ENCODE measurements at places on chromosomes 3 and 15.
A peak's percentile ranks its signal among the peaks of the same experiment; 100 is the strongest.

- no peak for DNase-seq
These were observed 105.4 kb upstream of the CCDC54 start for GRCh38 chr3:107271787-107272387.

DNA sequence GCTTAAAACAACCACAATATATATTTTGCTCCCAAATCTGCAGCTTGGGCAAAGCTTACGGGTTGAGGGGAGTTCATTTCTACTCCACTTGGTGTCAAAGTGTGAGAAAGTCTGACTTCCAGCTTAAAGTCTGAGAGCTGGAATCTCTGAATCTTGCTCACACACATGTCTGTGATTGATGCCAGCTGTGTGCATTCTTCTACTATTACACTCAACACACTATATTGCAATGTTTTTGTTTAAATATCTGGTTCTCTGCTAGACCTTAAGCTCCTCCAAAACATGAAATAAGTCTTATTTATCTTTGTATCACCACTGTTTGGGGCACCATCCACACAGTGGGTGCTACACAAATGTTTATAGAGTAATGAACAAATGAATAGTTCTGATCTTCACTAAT is 36.7 kb upstream of the SECISBP2L start:
- DNase-seq, result no peak

GRCh38 chr3:114830652-114831051 is 316.4 kb downstream of the ZBTB20 start:
- DNase-seq, result no peak

- no peak for DNase-seq
These were observed 250.3 kb downstream of the MAGI1 start for GRCh38 chr3:65788461-65788860.

DNA sequence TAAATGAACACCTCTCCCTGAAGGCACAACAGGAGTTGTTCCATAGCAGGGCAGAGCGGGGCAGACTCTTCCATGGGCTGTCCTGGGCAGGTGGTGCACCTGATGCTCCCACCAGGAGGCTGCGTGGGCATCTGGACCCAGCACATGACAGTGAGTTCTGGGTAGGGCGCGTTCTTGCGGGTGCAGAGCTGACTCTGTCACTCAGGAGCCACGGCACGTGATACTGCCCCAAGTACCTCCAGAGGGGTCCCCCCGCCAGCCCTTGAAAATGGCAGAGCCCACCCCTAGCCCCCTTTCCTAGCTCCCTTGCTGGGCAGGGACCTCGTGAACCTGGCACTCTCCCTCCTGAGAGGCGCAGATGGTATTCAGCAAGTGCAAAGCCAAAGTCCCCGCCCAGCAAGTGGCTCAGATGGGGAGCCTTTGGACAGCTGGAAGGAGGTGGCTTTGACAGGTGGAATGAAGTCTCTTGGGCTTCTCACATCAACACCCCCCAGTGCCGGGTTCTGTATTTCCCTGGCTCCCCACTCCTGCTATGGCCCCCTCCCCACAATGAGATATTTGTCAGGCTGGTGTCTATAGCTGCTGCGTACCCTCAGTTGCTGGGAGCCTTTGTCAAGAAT is 172.1 kb downstream of the TBC1D2B start:
- no peak for DNase-seq

DNA sequence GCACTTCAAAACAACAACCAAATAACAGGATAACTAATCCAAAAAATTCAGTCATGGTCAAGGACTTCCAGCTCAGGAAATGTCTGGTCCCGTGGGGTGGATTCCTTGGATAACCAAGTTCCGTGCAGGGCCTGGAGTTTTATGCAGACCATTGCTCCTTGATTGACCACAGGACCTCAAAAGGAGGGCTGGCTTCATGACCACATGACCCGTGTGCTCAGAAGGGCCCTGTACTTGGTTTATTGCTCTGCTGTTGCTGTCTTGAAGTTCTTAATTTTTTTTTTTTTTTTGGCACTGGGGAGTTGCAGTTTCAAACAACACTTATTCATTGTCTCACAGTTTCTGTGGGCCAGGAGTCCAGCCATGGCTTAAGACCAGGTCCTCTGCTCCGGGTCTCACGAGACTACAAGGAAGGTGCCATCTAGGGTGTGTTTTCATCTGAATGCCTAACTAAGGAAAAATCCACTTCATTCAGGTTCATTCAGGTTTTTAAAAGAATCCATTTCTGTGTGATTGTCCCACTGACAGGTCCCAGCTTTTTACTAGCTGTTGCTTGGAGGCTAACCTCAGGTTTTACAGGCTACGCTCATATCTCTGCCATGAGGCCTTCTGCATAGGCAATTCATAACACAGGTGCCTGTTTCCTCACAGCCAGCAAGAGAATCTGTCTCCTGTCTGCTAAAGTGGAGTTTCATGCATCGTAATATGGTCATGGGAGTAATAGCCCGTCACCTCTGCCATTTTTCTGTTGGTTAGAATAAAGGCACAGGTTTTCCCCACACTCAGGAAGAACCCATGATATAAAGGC is 65.3 kb downstream of the FLNB start:
- DNase-seq, result no peak

- no peak for DNase-seq
These were observed 618.5 kb upstream of the BCHE start for GRCh38 chr3:166455744-166456143.

DNA sequence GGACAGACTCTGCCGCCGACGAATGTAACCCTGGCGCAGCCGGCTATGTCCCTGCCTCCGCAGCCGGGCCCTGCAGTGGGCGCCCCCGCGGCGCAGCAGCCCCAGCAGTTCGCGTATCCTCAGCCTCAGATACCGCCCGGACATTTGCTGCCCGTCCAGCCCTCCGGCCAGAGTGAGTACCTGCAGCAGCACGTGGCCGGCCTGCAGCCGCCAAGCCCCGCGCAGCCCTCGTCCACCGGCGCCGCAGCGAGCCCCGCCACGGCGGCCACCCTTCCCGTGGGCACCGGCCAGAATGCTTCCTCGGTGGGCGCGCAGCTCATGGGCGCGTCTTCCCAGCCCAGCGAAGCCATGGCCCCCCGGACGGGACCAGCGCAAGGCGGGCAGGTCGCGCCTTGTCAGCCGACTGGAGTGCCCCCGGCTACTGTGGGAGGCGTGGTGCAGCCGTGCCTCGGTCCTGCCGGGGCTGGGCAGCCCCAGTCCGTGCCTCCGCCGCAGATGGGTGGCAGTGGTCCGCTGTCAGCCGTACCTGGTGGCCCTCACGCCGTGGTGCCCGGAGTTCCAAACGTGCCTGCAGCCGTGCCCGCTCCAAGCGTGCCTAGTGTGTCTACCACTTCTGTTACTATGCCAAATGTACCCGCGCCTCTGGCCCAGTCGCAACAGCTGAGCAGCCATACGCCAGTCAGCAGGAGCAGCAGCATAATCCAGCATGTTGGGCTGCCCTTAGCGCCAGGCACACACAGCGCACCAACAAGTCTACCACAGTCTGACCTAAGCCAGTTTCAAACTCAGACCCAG is 2.4 kb downstream of the TSC22D2 start:
- peak; percentile 71 for DNase-seq

DNA sequence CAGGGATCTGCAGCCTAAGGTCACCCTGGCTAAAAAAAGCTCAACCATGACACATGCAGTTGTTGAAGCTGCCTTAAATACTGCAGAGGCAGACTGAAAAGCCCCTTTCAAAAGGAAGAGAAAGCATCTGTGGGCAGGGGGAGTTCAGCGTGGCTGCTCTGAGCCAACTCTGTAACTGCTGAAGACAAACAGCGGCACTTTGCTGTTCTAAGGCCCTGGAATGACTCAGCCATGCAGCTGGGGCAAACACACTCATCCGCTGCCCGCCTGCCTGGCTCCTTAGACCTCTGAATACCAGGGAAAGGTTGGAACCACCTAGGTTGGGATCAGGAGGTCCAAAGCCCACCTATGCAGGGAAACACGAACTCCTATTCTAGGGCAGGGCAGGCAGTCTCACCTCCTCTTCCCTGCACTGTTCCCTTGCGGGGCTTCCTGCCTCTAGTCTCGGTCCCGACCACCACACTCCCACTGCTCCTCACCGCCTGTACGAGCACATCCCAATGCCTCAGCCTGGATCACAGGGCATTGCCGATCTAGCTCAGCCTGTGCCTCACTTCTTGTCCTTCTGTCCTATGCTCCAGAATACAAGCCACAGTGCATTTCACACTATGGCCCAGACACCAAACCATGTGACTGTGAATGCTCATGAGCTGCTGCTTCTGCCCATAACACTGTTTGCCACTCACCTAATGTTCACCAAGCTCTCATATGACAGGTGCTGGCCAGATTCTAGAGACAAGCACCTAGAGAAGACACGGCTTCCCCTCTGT is 6.6 kb upstream of the MUSTN1 start:
- DNase-seq, result no peak

DNA sequence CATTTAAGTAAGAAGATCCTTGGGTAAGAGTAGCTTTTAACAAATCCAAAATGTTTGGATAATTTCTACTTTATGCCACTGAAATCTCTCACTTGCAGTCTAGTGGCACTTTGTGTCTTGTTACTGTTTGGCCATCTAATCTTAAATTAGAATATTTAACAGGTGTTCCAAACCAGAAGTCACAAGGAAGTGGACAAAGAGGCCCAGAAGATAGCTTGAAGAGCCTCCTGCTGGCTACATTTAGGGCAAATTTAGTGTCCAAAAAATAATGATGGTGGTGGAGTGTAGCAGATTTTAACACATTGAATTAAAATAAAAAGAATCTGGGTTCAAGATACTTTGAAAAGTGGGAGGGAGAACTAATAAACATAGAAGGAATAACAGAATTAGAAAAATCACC is 172.2 kb downstream of the GHSR start:
- no peak for DNase-seq

DNA sequence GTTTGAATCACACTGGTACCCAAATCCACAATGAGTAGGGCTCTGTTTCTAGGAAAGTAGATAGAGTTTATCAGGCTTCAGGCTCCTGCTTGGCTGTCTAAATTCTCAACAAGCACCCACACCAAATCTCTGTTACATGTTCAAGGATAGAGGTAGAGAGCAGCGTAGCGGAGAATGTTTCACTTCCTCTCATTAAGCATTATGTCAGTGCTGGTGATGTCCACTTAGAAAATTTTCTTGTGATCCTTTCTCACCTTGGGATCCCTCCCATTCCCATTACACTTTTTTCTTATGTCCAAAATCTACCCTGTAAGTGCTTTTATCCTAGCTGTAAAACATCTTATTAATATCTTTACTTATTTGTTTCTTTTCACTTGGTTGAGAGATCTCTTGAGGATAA is 34.7 kb upstream of the GCSAM start:
- DNase-seq, result no peak

- DNase-seq, result no peak
These were observed 15.0 kb downstream of the GTF2A2 start for GRCh38 chr15:59642351-59642750.

- DNase-seq, result peak; percentile 34
These were observed 69.4 kb downstream of the CPN2 start for GRCh38 chr3:194281766-194282165.

DNA sequence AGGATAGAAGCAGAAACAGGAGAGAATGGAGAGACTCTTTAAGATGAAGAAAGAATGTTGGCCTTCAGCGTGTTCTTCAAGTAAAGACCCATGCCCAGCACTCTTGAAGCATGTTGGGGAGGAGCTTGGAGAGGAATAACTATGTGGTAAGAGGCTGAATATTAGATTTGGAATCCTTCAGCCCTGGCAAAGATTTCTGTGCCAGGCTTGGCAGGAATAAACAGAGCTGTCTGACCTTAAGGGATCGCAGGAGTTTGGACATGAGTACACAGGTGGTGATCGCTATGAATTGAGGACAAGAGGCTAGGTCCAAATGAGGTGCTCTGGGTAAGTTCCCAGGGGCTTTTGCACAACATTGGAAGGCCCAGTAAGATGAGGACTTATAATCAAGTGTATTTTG is 132.6 kb upstream of the TBL1XR1 start:
- DNase-seq, result no peak

DNA sequence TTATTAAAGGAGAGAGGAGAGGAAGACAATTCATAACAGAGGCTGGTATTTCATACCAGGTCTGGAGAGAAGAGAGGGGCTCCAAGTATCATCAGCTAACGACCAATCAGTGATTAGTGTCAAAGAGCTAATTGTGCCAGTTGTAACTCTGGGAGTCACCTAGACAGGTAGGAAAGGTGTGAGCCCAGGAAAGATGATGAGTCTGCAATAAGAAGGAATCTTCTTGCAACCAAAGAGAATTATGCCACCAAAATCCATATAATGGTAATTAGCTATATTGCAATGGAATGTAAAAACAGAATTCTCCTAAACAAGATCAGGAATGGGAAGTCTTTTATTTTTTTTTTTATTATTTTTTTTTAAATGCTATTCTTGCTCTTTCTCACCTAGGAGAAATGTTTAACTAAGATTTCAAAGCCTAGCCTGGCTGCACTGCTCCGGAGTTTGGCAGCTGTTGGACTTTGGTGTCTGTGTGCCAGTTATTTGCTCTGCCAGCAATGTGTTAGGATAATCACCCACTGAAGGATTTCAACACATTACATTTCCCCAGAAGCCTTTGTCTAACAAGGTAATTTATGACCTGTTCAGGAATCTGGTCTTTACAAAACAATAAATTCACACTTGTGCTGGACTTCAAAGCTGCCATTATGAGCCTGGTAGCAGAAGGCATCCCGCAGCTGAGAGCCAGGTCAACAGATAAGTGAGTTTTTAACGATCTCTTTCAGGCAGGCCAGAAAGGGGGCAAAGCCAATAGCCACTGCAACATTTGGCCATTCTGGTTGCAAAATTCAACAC is 89.4 kb downstream of the FOXB1 start:
- no peak for DNase-seq

DNA sequence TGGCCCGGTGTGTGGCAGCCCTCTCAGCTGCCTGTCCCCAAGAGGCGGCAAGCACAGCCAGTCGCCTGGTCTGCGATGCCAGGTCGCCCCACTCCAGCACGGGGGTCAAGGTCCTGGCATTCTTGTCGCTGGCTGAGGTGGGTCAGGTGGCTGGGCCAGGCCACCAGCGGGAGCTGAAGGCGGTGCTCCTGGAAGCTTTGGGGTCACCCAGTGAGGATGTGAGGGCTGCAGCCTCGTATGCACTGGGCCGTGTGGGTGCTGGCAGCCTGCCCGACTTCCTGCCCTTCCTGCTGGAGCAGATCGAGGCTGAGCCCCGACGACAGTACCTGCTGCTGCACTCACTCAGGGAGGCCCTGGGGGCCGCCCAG is 20.8 kb downstream of the CAND2 start:
- no peak for DNase-seq

DNA sequence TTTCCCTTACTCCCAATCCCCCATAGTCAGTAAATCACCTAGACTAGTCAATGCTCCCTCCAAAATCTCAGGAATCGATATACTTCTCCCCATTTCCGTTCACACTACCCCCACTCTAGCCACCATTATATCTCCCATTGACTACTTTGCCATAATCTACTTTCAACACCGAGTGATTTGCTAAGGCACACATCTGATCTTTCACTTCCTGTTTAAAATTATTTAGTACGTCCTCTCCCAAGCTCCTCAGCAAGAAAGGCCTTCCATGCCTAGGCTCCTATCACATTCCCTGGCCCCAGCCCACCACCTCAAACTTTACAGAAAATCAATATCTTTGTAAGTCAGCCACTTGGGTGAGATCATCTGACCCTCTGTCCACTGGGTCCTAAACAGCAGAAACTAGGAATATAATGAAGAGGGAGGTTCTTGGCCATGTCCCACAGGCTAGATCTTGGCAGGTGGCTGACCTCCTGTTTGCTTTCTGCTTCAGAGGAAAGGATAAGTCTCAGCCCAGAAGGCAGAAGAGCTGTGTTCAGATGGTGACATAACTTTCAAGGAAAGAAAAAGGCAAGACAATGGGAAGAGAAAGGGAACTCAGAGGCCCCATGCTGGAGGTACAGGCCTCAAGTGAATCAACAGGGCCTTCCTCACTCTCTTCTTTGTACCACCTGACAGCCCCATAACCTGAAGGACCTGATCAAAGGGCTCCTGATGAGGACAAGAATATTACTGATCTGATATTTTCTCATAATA is 103.0 kb downstream of the RPL22L1 start:
- no peak for DNase-seq
